Endothelial cell of coronary artery (primary cell): ENCODE measurements at places on chromosomes 1 and 21. TPM values are rescaled to one million over a fixed set of nuclear protein-coding genes. Genes with fewer than 3 reads are reported as not detected.

CLEC20A gene
- not detected in 2 replicates for total RNA-seq

LCE2A gene
- not detected in 2 replicates for total RNA-seq

MCOLN3 gene
- not detected in 2 replicates for total RNA-seq

ACTL8 gene
- total RNA-seq = not detected in 2 replicates

RBM11 gene
- total RNA-seq = not detected in 2 replicates

THEM4 gene
- 7.5 and 10.9 TPM in 2 replicates for total RNA-seq

ZNF281 gene
- total RNA-seq = 19.3 and 24.4 TPM in 2 replicates

CENPF gene
- total RNA-seq = 15.2 and 46.5 TPM in 2 replicates

PTPN14 gene
- total RNA-seq = 70.3 and 75.4 TPM in 2 replicates
